ENCODE measurements at places on chromosomes 7 and 10.

- no peak for DNase-seq
Observed at GRCh38 chr7:139570119-139570518, 46.6 kb downstream of the CLEC2L start.

GRCh38 chr7:151631570-151631952 is 111.9 kb upstream of the RHEB start:
- peak; percentile 54 for DNase-seq

- DNase-seq: no peak
Observed at GRCh38 chr10:100109670-100110069, 28.0 kb upstream of the CPN1 start.

GRCh38 chr7:24378871-24379616 is 95.1 kb downstream of the NPY start:
- DNase-seq: peak; percentile 91

GRCh38 chr7:102008535-102009262 is 191.3 kb downstream of the CUX1 start:
- DNase-seq: no peak

DNA sequence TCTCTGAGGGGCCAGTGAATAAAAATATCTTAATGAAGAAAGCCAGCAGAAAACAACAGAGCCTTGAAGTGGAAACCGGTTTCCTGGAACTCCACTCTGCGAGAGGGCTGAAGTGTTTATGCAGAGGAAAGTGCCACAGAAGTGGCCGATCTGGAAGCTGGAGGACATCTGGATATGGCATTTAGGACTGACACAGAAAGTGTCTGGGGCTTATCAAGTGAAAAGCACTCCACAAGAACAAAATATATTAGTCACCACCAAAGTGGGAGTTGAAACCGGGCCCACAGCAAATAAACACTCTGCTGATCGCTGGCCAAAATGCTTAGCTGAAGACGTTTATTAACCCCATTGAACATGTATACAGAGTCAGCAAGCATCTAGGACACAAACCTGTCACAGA is 7.8 kb downstream of the NOD1 start:
- DNase-seq: no peak

DNA sequence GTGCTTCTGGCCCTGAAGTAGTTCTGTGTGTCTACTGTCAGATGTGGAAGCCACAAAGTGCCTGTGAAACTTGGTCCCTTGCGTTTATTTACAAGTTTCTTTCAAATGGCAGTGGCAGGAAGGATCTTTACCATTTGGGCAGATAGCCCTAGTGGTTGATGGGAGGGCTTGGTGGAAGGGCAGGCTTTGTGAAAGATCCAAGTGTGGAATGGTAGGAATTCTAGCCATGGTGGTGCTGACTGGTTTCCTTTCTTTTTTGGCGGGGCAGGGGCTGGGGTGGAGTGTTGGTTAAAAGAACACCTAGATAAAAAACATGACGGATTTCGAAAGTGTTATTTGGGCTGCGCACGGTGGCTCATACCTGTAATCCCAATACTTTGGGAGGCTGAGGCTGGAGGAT is 27.0 kb downstream of the AUTS2 start:
- no peak for DNase-seq

- DNase-seq: peak; percentile 75
Observed at GRCh38 chr7:37920305-37920848, at the start of gene EPDR1. TSS of gene EPDR1 (plus strand) at chr7:37920640. CDS start at chr7:37920940, 300 bp downstream.

DNA sequence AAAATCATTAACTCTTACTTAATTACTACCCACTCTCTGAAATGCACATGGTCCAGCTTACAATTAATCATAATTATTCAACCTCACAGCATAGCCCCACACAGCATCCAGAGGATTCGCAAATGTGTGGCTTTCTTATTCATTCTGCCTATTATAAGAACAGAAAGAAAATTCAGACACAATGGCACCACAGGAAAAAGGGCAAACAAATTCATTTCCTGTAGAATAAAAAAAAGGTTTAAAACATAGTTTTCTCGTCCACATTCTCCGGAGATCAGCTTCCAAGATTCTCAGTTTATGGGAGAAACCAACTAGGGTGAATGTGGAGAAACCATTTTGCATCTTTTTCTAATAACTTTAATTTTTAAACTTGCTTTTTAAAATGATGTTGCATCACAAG is 201.6 kb downstream of the PARD3 start:
- DNase-seq: no peak

- DNase-seq: peak; percentile 88
Observed at GRCh38 chr7:8065356-8065813, 96.8 kb downstream of the GLCCI1 start.

GRCh38 chr10:5468262-5469106 is 30.9 kb downstream of the CALML5 start:
- no peak for DNase-seq

DNA sequence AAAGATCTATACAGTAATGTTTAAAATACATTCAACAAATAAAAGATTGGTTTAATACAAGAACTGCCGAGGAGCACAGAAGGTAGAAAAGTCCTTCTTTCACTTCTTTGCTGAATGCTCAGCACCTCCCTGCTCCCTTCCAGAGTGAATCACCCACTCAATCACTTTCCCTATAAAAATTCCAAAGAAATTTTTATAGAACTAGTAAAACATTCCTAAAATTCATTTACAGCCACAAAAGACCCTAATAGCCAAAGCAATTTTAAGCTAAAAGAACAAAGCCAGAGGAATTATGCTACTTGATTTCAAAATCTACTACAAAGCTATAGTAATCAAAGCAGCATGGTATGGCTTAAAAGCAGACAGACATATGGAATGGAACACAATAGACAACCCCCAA is 320.9 kb downstream of the PCLO start:
- peak; percentile 18 for DNase-seq

- DNase-seq: peak; percentile 56
Observed at GRCh38 chr7:111137296-111138192, 46.6 kb downstream of the LRRN3 start.

- no peak for DNase-seq
Observed at GRCh38 chr7:6250364-6250833, 22.0 kb downstream of the CYTH3 start.
